Activated CD4-positive, alpha-beta T cell treated with anti-CD3 and anti-CD28 coated beads, Interleukin-2, Interleukin-6, amounts not matched to agents 100 ng/mL and 50 ng/mL, durations not matched to agents 16 hours and 8 hours (primary cell): ENCODE measurements at places on chromosomes 4 and X.

DNA sequence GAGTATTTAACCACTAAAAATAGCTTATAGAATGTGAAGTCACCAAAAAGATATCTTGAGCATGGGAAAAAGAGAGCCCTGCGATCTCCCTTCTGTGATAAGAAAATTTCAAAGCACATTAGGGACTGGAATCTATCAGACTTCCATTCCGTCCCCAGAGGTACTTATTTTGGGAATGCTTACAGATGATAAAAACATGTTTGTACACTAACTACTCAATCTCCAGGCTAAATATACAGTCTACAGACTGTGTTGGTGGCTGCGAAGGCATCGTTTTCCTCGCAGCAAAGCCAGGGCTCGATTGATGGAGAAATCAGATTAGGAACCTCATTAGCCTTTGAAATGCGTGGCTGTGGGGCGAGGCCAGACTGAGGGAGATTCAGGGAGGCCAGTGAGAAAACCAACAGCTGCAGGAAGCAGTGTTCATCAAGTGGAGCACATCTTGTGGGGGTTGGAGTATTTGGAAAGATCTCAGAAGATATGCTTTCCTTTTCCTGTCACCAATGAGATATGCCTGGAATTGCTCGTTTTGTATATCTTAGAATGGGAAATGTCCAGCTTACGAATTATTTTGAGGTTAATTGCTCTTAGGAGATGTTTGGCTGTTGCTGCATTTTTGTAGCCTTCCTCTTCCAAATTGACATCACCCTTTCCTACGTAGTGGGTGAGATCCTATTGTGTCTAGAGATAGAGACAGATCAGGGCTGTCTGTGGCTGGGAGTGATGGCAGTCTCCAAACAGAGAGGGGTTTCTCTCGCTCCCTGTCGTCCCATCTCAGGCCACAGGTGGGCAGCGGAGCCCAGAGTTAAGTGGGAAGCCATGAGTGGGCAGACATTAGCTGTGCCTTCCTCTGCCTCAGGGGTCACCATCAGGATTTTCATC, 224.9 kb upstream of the FAT1 start:
- DNase-seq, result no peak

- no peak for DNase-seq
Measured at GRCh38 chrX:135424469-135424868, 2.7 kb downstream of the SMIM10L2A start.

DNA sequence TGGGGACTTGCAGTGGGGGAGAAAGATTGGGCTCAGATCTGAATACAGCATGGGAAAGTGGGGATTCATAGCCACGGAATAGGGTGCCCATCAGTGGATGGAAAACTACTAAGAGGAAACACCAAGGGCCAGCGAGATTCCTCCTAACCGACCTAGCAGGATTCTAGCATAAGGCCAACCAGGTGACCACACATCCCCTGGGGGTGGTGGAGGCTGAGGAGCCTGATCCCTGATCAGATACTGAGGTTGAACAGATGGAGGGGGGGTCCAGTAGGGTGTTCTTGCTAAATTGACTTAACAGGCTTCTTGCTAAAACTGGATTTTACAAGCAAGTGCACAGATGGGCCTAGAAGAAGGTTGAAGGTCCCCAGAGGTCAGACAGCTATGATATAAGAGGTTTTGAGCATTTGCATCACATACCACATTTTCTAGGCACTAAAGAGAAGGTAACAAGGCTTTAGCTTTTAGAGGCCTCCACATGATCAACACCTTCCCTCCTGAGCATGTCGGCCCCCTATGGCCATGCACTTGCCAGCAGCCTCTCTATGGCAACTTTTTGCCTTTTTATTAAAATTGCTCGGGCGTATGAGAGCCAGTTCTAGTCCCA, 69.1 kb upstream of the PUDP start:
- no peak for DNase-seq

- peak; percentile 36 for DNase-seq
Measured at GRCh38 chrX:140712413-140713173, 3.0 kb downstream of the LINC00632 start.

DNA sequence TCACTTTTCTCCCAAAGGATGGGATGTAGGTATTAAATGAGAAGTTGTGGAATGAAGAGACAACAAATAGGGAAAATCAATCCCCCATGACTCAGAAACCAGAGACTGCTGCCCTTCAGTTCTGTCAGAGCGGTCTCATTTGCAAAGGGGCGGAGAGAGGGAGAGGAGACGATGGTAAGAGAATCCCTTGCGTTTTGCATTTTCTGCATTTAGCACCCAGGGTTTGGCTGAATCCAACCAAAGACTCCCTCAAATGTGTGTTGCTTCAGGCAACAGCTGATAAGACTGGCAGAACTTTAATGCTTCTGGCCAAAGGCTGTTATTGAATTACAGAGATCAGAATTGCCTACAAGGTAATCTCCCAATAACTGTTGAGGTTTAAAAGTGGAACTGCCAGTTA, 230.2 kb downstream of the EVC2 start:
- DNase-seq, result no peak

DNA sequence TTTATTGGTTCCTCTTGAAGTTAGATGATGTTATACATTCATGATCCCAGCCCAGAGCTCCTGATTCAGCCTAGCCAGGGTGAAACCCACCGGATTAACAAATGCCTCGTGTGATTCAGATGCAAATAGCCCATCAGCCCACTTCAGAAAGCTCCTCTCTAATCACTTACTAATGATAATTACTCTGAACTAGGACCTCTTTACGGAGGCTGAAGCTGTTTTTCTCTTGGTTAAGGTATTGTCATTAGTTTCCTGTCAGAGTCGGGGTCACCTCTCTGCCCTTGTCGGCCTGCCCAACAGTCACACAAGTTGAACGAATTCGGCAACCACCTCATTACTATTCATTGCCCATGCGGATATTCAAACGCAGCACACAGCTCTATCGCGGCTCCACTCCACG, 36.6 kb downstream of the ZFP42 start:
- DNase-seq, result no peak

GRCh38 chrX:40402831-40403533, 177.8 kb upstream of the ATP6AP2 start:
- DNase-seq, result peak; percentile 47

- DNase-seq, result peak; percentile 15
Measured at GRCh38 chr4:132123870-132124623, 1025.0 kb upstream of the PCDH10 start.

DNA sequence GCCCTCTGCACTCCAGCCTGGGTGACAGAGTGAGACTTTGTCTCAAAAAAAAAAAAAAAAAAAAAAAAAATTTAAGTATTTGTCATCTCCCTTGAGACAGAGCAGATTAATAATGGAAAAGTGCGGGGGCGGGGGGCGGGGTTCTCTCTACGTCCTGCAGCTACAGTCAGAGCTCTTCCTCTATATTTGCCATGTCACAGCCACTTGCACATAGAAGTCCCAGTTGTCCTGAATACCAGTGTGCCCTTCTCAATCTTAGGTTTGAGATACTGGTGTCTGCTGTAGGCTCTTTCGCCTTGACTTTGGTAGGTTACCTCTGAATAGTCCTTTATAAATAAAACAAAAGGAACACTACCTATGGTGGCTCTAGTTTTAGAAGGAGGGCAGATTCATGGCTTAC, 237.8 kb upstream of the PGRMC2 start:
- no peak for DNase-seq

GRCh38 chrX:122625821-122626220, 558.3 kb upstream of the GRIA3 start:
- DNase-seq, result no peak

- DNase-seq, result no peak
Measured at GRCh38 chrX:80537096-80537495, 116.8 kb downstream of the TENT5D start.

GRCh38 chr4:132934911-132935310, 214.2 kb upstream of the PCDH10 start:
- no peak for DNase-seq

GRCh38 chrX:71870208-71871098, 40.2 kb upstream of the NHSL2 start:
- DNase-seq, result peak; percentile 12

DNA sequence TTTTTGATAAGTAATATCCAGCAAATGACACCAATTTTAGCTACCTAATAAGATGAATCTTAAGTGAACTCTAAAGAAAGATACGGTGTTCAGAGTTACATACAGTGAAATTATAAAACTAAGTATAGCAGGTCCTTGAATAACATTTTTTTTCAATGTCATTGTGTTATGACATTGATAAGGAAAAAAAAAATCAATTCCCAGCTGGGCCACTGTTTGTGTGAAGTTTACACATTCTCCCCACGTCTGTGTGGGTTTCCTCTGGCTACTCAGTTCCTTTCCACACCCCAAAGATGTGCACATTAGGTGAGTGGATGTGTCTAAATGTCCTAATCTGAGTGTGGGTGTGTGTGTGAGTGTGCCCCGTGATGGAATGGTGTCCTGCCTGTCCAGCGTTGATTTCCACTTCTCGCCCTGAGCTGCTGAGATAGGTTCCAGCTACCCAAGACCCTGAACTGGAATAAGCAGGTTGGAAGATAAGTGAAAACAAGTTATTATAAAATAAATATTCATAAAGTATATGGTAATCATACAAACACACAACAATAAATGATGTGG, 31.2 kb upstream of the PPM1K start:
- DNase-seq, result no peak

DNA sequence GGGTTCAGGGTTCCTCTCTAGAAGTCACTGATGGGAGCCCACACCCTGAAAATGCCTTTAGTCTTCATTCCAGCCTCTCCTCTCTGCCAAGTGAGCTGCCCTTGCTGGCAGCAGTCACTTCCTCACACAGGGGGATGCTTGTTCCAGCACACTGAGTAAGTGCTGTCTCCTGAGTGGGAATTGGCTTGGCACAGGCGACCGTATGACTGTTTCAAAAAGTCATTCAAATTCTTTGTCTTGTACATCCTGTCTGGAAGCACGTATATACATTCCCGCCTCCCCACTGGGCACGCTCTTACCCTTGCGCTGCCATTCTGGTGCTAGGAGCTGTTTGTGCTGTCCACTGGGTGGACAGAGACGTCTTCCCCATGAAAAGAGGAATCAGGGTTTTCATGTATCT, 40.2 kb upstream of the CD99 start:
- no peak for DNase-seq

DNA sequence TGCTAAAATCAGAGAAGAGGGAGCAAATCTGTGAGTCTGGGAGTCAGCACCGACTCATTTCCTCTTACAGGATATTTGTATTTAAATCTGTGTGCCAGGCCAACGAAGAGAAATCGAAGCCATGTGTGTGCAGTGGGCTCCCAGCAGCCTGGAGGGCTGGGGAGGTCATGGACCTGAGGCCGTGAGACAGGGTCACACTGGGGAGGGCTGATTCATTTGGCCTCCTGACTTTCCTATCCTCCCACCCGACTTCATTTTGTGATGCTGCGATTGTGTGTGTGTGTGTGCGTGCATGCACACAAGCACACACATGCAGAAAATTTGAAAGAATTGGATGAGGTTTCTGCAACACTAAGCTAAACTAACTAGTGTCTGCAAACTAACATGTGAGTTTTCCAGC, 48.7 kb upstream of the STX18 start:
- no peak for DNase-seq

GRCh38 chr4:36011381-36011780, 232.9 kb downstream of the ARAP2 start:
- no peak for DNase-seq

GRCh38 chrX:133300591-133300990, 82.4 kb upstream of the TFDP3 start:
- no peak for DNase-seq

DNA sequence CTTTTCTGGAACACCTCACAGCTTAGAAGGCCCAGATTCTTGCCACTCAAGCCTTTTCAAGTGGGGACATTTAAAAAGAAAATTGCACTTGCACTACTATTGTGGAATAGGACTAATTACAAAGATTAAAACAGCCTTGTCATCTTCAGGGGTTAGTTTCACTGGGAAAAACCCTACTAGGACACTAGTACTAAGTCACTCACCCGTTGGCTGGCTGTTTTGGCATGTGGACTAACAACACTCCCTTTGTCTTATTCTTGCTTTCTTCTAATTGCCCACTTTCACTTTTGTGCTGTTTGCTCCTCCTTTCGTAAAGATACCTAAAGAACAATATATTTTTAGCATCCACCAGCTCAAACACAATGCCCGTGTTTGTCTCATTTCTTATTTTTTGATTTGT, 200.9 kb upstream of the MID1 start:
- DNase-seq, result no peak

GRCh38 chr4:13182133-13182532, 302.0 kb downstream of the RAB28 start:
- DNase-seq, result no peak

GRCh38 chr4:116952530-116953136, 132.7 kb downstream of the TRAM1L1 start:
- no peak for DNase-seq

- DNase-seq, result no peak
Measured at GRCh38 chr4:25749150-25749794, 93.6 kb downstream of the SLC34A2 start.

- no peak for DNase-seq
Measured at GRCh38 chr4:85798012-85798770, 323.2 kb downstream of the ARHGAP24 start.

DNA sequence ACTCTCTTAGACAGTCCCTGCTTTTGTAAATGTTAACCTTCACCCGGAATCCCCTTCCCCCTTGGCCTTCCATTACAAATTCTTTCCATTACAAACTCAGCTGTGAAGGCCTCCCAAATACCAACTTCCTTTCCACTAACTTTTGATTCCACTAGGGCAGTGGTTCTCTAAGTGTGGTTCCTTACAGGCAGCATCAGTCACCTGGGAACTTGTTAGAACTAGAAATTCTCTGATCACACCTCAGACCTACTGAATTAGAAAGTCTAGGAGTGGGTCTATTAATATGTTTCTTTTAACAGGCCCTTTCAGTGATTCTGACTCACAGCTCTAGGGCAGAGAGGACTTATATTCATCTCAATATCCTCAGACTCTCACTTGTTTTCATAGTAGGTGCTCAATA, 19.0 kb upstream of the MRPL1 start:
- DNase-seq, result peak; percentile 20

GRCh38 chrX:113289503-113289902, 448.9 kb upstream of the AMOT start:
- DNase-seq, result no peak

DNA sequence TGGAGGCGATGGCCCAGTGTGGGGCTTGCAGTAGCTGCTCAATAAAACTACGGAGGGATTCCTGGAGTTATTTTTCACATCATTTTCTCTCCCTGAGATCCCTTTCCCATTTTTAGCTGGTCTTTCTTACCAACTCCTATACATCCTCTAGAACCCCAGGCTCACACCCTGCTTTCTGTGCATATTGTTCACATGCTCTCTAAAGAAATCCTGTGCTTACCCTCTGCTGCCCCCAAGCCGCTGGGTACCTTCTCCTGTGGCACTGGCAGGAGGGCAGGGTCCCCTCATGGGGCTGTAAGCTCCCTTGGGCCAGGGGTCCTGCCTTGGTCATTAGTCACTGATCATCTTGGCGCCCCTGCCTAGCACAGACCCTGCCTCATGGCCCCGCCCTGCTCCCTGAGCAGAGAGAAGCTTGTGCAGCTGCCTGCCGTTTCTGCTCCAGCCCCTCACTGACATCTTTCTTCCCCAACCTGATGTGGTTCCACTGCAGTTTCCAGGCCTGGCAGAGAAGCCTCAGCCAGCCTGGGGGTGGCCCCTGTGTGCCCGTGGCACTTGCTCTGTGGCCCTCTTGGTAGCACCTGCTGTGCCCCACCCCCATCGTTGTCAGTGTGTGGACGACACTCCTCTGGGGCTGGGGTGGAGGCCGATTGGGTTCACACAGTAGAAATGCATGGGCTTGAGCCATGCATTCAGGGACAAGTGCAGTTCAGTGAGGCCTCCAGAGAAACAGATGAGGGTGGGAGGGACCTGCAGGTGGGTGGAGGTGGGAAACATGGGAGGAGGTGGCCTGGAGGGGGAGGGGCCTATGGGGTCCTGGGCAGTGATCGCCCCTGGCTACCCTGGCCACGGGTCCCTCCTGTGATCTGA, 69.5 kb downstream of the WFS1 start:
- DNase-seq, result no peak
